Fibroblast of skin of abdomen (primary cell): ENCODE measurements at places on chromosomes 5 and 9.

DNA sequence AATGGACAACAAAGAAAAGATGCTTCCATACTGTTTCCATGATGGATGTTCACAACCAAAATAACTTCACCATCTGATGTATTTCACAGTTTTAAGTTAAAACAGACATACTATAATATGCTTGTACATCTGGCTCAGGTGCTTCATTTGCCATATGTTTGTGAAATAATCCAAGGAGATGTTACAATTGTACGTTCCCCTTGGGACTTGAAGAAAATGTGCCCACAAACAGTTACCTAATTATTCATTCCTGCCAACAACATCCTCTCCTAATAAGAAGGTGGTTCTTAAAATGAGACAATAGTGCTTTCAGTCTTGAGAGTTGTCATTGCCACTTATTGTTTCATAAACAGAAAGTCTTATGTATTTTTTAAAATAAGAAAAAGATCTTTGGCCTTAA, 33.1 kb upstream of the SMARCA2 start:
- no peak for DNase-seq

DNA sequence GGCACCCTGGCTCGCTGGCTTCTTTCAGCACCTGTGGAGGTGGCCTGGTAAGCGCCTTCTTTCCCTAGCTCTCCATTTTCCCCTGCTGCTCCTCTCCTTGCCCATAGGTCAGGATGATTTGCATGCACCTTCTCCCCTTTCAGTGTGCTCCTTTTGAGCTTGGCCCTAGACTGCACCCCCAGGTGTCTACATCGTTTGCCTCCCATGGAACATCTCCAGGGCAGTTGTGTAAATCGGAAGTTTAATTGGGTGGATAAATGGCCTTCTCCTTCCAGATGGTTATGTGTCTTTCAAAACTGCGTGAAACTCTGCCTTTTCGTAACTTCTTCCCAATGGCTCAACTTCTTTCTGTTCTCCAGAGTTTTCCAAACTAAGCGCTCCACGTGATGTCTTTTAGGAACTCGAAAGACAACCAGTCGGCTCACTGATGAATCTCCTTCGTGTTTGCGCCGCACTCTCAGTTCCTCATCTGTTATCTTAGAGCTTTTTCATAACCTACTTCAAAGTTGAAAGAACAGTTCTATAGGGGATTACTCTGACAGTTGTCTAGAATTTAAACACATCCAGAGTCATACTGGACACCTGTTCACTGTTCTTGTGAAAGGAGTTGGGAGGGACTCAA, 1.7 kb downstream of the ADAMTS19 start:
- no peak for DNase-seq

- DNase-seq: no peak
Measured at GRCh38 chr5:83914199-83914598, 193.5 kb upstream of the HAPLN1 start.

DNA sequence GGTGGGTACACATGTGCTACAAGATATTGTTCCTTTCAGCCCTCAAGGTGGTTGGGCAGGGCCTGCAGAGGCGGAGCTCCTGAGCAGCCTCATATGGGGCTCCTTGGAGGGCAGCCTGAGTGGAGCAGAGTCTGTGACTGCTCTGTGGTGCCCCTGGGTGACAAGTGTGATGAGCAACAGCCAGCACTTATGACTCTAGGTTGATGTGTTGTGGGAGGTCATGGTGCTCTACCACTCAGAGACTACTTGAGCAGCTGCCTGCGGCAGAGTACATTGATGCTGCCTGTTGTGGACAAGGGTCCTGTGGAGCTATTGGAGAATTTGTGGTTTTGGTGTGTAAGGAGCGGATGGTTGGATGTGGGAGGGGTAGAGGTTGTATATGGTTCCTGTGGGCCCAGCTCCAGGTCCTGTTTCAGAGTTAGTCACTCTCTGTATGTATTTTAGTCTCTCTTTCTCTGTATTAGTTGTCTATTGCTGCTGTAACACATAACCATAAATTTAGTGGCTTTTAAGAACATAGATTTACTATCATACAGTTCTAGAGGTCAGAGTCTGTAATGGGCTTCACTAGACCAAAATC, 141.3 kb downstream of the SREK1 start:
- no peak for DNase-seq

GRCh38 chr5:33232731-33233505, 207.8 kb upstream of the TARS1 start:
- peak; percentile 84 for DNase-seq

GRCh38 chr9:9216934-9217333, 1395.9 kb downstream of the PTPRD start:
- DNase-seq: no peak
